ENCODE measurements at places on chromosomes 4 and X.

- no peak for DNase-seq
Observed at GRCh38 chr4:135032670-135033069, 831.1 kb upstream of the PABPC4L start.

DNA sequence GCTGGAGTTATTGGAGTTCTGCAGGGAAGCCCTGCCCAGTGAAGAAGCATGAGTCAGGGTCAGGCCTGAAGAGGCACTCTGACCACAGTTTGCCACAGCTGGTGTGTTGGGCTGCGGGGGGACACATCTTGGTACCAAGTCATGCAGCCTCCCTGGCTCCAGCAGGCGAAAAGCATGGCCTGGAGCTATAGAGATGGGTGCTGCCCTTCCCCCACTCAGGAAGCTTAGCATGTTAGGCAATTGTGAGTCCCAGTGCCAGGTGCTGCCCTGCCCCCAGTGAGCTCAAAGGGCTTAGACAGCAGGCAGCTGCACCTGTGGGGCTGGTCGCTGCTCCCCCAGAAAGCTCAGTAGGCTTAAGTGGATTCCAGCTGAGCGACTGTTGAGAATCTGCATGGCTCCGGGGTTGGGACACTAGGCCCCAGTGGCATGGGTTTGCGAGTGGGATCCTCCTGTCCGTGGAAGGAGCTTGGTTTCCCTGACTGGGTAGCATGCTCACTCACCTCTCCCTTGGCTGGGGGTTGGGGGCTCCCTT is 755.5 kb downstream of the GLUD2 start:
- no peak for DNase-seq

DNA sequence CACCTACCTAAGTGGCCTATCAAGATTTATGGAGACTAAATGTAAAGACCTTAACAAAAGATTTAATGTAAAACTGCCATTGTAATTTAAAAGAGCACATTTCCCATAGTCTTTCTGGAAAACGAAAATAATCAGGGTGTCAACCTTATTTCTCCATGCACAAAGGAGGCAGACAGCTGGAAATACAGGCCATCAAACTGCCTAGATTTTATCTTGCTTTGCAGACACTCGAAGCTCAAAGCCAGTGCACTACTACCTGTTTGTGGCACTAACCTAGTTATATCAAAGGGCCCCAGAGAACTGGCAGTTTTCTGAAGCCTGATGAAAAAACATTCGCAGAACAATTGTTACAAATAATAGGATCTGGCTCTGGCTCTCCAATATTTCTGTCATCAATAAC is 863.9 kb downstream of the STPG2 start:
- no peak for DNase-seq

DNA sequence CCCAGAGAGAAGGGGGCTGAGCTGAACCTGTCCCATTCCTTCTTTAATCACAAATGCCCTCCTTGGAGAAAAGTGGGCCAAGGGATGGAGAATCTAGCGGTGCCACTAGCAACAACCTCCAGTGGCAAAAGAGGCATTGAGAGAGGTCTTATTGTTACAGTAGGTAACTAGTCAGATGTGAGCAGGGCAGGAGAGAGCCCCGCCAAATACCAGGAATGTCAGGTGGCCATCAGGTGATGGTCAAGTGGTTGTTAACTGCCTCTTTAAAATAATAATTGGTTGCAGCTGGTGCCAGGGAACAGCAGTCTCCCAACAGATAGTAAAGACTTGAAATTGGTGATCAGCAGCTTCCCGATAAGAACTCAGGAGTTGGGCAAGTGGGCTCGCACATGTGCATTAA is 116.1 kb downstream of the EVC2 start:
- no peak for DNase-seq

DNA sequence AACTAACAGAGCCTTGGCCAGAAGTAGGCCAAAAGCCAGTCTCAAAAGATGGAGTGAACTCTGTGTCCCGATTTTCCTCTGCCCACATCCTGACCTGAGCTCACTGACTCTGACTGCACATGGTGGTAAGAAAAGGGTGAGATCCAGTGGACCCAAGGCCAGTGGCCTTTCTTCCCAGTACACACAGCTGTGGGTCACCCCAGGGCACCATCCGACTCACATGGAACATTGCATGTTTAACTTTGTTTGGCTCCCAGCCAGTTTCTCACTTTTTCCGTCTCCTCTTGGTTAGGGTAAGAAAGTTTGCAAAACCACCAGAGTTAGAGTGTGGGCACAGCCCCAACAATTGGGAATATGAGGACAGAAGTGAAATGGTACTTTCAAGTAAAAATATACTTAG is 69.8 kb downstream of the GAB1 start:
- DNase-seq: no peak

All from activated naive CD4-positive, alpha-beta T cell treated with Interleukin-2 at 50 U/mL for 16 hours (primary cell).